ENCODE measurements at places on chromosomes 1 and 21.

DNA sequence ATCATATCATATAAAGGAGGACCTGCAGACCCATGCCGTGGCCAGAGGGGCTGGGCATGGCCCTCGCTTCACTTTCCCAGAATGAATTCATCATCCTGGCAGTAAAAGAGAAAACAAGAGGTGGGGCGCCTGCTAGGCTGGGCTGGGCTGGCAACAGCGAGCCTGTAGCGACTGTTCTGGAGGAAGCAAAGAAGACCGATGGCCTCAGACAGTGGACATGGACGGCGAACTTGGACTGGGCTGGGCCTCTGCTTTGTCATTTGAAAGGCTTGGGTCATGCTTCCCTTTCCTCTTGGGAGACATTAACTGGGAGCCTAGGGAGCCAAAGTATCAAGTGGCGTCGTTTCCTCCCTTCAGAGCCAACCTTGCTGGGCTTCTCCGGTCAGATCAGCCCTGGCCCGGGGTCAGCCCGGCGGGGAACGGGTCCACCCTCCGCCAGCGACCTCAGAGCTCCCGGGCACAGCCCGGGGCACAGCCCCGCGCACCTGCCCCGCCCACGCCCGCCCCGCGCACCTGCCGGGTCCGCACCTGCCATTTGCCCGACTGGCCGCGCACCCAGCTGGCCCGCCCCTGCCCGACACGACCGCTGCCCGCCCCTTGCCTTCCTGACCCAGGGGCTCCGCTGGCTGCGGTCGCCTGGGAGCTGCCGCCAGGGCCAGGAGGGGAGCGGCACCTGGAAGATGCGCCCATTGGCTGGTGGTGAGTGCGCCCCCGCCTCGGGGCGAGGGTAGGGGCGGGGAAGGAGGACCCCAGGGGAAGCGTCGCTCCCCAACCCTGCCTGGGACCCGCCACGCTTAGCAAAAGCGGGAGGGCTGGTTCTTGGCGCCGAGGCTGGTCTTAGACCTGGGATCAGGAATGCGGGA, at the start of gene FAM3B:
Gene FAM3B, plus strand, starts transcription at position 602 of the 863 bp plus-strand sequence. Its CDS starts 79 bp downstream, at position 681.
- no peak for DNase-seq
- H3K4me3 ChIP-seq, result peak within 1 kb of the TSS; percentile 55

- no peaks in the 10 kb centered on the region for H3K36me3 ChIP-seq
- peak overlapping the region; percentile 94 for H3K27ac ChIP-seq
- peak overlapping the region; percentile 90 for H3K4me3 ChIP-seq
- no peaks in the 10 kb centered on the region for H3K27me3 ChIP-seq
Measured at GRCh38 chr21:43864313-43864961, 586 bp upstream of the AGPAT3 start.

- peaks cover 98% of the 10 kb centered on the region for H3K4me1 ChIP-seq
- no peak for DNase-seq
- peak overlapping the region; percentile 23 for H3K27ac ChIP-seq
- H3K4me3 ChIP-seq, result no peak overlapping the region
- H3K27me3 ChIP-seq, result no peaks in the 10 kb centered on the region
Measured at GRCh38 chr1:154430903-154431302, 25.8 kb downstream of the IL6R start.

DNA sequence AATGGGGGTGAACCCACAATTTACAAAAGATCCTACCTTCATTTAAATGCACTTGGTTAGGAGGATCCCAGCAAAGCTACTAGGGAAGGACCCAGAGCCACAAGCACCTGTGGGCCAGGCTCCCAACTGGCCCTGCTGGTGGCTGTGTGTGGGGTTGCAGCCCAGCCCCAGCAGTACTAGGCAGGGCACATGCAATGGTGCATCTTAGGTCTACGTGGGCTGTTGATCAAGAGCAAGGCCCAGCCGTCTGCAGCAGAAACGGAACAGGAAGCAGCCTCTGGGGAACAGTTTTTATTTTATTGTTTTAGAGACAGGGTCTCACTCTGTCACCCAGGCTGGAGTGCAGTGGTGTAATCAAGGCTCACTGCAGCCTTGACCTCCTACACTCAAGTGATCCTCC, 134.1 kb upstream of the RAB4A start:
- no peaks in the 10 kb centered on the region for H3K27me3 ChIP-seq
- no peak overlapping the region for H3K27ac ChIP-seq
- no peaks in the 10 kb centered on the region for H3K36me3 ChIP-seq
- H3K4me1 ChIP-seq, result no peaks in the 10 kb centered on the region
- H3K4me3 ChIP-seq, result no peak overlapping the region

DNA sequence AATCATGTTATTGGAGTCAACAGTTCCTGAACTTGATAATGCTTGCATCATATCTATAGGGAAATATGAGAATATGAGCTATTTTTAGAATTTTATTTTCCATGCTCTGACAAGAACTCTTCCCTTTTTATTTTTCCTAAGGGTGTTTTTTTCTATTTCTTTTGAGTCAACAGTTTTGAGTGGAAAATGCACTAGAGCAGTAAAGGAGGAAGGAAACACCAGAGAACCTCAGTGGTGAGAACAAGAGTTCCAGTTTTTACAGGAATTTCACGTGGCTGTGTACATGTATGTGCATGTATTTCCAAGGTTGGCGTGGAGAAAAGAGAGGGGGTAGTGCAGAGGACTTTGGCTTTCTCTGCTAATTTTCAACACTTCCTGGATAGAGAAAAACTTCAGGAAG, 63.6 kb upstream of the TNFSF18 start:
- H3K27me3 ChIP-seq, result no peaks in the 10 kb centered on the region
- H3K36me3 ChIP-seq, result no peaks in the 10 kb centered on the region
- no peak overlapping the region for H3K27ac ChIP-seq
- DNase-seq, result no peak
- no peak overlapping the region for H3K4me3 ChIP-seq

GRCh38 chr21:42042651-42043050, 28.5 kb upstream of the UMODL1 start:
- no peaks in the 10 kb centered on the region for H3K36me3 ChIP-seq
- peaks cover 8% of the 10 kb centered on the region for H3K27me3 ChIP-seq
- no peak overlapping the region for H3K27ac ChIP-seq
- DNase-seq, result no peak

DNA sequence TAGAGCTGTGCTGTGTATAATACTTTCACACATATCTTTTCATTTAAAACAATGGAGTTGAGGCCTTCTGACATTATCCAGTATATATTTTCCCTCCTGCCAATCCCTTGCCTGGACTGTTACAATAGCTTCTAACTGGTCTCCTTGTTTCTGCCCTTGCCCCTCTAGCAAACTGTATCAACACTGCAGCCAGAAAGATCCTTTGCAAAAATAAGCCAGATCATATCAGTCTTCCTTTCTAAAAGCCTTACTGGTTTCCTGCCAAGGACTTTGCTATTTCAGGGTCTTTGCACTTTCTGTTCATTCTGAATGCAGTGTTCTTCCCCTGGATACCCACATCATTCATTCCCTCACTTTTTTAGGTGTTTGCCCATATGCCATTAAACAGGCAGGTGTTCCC, 370.1 kb downstream of the PTBP2 start:
- peaks cover 5% of the 10 kb centered on the region for H3K36me3 ChIP-seq
- no peaks in the 10 kb centered on the region for H3K27me3 ChIP-seq
- no peak for DNase-seq

DNA sequence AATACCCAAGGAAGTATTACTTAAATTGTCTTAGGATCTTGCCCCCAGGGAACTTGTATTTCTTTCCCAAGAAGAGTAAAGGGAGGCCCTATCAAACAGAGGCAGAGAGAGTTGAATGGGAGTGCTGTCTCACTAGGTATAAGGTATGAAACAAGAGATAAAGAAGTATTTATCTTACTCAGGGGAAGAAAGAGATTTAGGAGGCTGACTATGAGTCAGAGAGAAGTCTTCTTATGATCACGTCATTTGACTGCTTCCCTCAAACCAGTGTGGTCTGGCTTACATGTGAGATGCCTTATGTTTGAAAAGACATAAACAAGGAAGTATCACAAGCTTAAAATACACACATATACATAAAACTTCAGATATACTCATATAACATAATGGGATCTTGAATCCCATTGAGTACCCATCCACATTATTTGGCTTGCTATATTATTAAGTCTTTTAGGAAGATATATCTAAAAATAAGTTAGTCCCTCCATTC, 29.6 kb downstream of the DUSP10 start:
- no peak for DNase-seq
- no peaks in the 10 kb centered on the region for H3K36me3 ChIP-seq
- no peak overlapping the region for H3K4me3 ChIP-seq
- H3K27ac ChIP-seq, result no peak overlapping the region

GRCh38 chr1:192700834-192701271, 64.9 kb downstream of the RGS13 start:
- no peak for DNase-seq
- H3K4me3 ChIP-seq, result no peak overlapping the region
- no peaks in the 10 kb centered on the region for H3K36me3 ChIP-seq
- no peak overlapping the region for H3K27ac ChIP-seq
- H3K27me3 ChIP-seq, result no peaks in the 10 kb centered on the region

DNA sequence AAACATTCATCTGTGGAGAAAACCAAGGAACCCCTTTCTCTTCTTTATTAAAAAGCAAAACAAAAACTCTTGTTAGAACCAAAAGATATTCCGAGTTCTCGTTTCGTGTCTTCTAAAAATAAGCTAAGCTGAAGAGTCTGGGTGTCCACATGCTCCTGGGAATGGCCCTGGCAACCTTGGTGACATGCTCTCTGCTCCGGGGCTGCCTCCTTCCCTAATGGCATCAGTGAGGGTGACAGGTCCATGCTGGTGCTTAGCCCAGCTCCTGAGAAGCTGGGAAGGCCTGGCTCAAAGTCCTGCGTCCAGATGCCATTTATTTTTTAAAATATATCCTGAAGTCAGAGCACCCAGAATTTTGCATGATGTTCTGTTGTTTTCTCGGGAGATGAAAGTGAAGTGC, 24.6 kb upstream of the TRAPPC10 start:
- peaks cover 33% of the 10 kb centered on the region for H3K4me1 ChIP-seq
- H3K27ac ChIP-seq, result peak overlapping the region; percentile 22
- no peak overlapping the region for H3K4me3 ChIP-seq
- H3K27me3 ChIP-seq, result no peaks in the 10 kb centered on the region
- DNase-seq, result no peak
- H3K36me3 ChIP-seq, result peaks cover 9% of the 10 kb centered on the region

- H3K27ac ChIP-seq, result no peak overlapping the region
- H3K27me3 ChIP-seq, result no peaks in the 10 kb centered on the region
- H3K4me3 ChIP-seq, result no peak overlapping the region
Measured at GRCh38 chr1:218837051-218837450, 336.6 kb upstream of the LYPLAL1 start.

GRCh38 chr1:19635646-19636045, 8.5 kb upstream of the NBL1 start:
- no peaks in the 10 kb centered on the region for H3K27me3 ChIP-seq
- no peak for DNase-seq
- no peak overlapping the region for H3K27ac ChIP-seq
- peaks cover 1% of the 10 kb centered on the region for H3K4me1 ChIP-seq
- H3K36me3 ChIP-seq, result no peaks in the 10 kb centered on the region

DNA sequence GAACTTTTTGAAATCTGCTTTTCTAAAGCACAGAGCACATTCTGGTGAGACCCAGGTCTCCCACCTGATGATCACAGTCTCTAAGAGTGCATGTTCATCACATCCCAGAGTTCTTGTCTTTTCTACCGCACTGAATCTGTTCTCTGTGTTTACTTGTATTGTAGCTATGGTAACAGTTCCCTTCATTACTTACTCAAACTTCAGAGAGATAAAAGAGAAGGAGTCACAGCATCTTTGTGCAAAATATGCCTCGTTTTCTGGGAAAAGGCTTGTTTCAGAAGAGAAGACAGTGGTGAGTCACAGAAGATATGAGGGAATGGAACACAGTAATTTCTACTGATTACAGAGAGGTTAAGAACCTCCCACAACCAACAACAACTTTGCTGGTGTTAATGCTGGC, 580.6 kb downstream of the PLA2G4A start:
- H3K4me3 ChIP-seq, result no peak overlapping the region
- no peaks in the 10 kb centered on the region for H3K4me1 ChIP-seq
- no peak overlapping the region for H3K27ac ChIP-seq
- no peak for DNase-seq

GRCh38 chr1:245969283-245969682, 537.8 kb downstream of the SMYD3 start:
- H3K36me3 ChIP-seq, result no peaks in the 10 kb centered on the region
- H3K27ac ChIP-seq, result no peak overlapping the region
- no peak for DNase-seq
- H3K27me3 ChIP-seq, result no peaks in the 10 kb centered on the region
- no peaks in the 10 kb centered on the region for H3K4me1 ChIP-seq

GRCh38 chr1:218357893-218358232, 12.7 kb downstream of the TGFB2 start:
- no peaks in the 10 kb centered on the region for H3K4me1 ChIP-seq
- H3K36me3 ChIP-seq, result no peaks in the 10 kb centered on the region
- H3K4me3 ChIP-seq, result peak overlapping the region; percentile 13
- H3K27ac ChIP-seq, result peak overlapping the region; percentile 69
- no peaks in the 10 kb centered on the region for H3K27me3 ChIP-seq

- H3K4me3 ChIP-seq, result no peak overlapping the region
- H3K27ac ChIP-seq, result no peak overlapping the region
- H3K36me3 ChIP-seq, result no peaks in the 10 kb centered on the region
Measured at GRCh38 chr1:229665912-229666558, 40.0 kb downstream of the URB2 start.

DNA sequence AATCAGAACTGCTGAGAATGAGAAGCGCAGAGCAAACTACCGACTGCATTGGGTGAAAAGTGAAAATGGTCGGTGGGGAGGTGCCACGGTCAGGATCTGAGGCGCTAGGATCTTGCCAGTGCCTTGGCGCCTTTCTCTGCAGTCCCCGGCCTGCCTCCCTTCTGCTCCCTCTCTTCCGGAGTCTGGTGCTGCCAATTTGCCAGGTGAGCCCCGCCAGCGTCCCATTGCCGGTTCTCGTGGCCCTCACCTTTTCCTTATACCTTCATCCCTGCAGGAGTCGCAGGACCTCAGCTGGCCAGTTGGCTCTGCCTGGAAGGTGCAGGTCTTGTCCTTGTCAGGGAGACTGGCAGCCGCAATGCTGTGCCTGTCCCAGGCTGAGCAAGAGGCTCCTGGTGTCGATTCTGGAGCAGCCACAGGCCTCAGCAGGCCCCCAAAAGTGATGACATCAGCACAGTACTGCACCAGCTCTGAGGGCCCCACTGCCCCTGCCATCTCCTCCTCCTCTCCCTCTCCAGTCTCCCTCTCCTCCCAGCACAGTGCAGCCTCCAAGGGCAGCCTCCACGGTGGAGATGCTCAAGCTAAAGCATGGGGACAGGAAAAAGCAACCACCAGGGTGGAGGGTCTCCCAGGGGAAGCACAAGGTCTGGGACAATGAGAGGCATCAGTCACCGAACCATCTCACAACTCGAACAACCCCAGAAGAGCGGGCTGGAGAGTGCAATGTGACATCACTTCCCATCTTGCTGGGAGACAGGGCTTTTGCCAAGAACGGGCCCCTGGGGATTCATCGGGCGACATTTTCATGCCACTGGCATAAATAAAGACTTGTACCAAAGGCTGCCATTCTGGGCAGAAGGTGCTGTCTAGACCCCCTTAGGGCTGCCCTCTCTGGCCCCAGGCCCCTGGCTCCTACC, 37.1 kb upstream of the H6PD start:
- no peak for DNase-seq
- H3K4me1 ChIP-seq, result peaks cover 60% of the 10 kb centered on the region
- no peak overlapping the region for H3K27ac ChIP-seq

GRCh38 chr1:6889875-6890480, 104.7 kb downstream of the CAMTA1 start:
- peaks cover 13% of the 10 kb centered on the region for H3K4me1 ChIP-seq
- no peak overlapping the region for H3K27ac ChIP-seq
- H3K4me3 ChIP-seq, result no peak overlapping the region
- no peak for DNase-seq
- H3K36me3 ChIP-seq, result peaks cover 5% of the 10 kb centered on the region
- H3K27me3 ChIP-seq, result no peaks in the 10 kb centered on the region

GRCh38 chr1:161021970-161022353, 1.0 kb upstream of the F11R start:
- peaks cover 4% of the 10 kb centered on the region for H3K27me3 ChIP-seq
- no peak overlapping the region for H3K27ac ChIP-seq
- H3K36me3 ChIP-seq, result no peaks in the 10 kb centered on the region
- H3K4me1 ChIP-seq, result peaks cover 39% of the 10 kb centered on the region

GRCh38 chr1:28241638-28242241, 5.8 kb downstream of the ATP5IF1 start:
- no peaks in the 10 kb centered on the region for H3K27me3 ChIP-seq
- no peak overlapping the region for H3K4me3 ChIP-seq
- peaks cover 76% of the 10 kb centered on the region for H3K4me1 ChIP-seq

Data from left ventricle myocardium inferior (tissue), 1 donor.